Stimulated activated CD4-positive, alpha-beta T cell treated with anti-CD3 and anti-CD28 coated beads, Interleukin-15, amount 100 ng/mL, for 1 hour (primary cell): ENCODE measurements at places on chromosomes 11 and 22.

- DNase-seq = peak; percentile 95
These were observed at the start of the genes AAMDC and RSF1 for GRCh38 chr11:77820565-77821348. AAMDC (plus strand) TSS chr11:77821144; CDS start chr11:77842497, 21,353 bp downstream. RSF1 (minus strand) TSS chr11:77820722; CDS start chr11:77820714, 8 bp downstream.

- DNase-seq = no peak
These were observed 21.5 kb upstream of the MIEF1 start for GRCh38 chr22:39480557-39480956.

DNA sequence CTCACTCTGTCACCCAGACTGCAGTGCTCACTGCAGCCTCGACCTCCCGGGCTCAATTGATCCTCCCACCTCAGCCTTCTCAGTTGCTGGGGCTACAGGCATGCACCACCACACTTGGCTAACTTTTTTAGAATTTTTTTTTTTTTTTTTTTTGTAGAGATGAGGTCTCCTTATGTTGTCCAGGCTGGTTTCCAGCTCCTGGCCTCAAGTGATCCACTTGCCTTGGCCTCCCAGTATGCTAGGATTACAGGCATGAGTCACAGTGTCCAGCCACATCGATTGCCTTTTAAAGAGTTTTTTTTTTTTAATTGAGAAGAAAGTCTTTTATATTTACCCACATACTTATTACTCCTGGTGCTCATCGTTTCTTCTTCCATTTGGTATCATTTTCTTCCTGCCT lies 30.0 kb downstream of the PARVG start:
- no peak for DNase-seq

DNA sequence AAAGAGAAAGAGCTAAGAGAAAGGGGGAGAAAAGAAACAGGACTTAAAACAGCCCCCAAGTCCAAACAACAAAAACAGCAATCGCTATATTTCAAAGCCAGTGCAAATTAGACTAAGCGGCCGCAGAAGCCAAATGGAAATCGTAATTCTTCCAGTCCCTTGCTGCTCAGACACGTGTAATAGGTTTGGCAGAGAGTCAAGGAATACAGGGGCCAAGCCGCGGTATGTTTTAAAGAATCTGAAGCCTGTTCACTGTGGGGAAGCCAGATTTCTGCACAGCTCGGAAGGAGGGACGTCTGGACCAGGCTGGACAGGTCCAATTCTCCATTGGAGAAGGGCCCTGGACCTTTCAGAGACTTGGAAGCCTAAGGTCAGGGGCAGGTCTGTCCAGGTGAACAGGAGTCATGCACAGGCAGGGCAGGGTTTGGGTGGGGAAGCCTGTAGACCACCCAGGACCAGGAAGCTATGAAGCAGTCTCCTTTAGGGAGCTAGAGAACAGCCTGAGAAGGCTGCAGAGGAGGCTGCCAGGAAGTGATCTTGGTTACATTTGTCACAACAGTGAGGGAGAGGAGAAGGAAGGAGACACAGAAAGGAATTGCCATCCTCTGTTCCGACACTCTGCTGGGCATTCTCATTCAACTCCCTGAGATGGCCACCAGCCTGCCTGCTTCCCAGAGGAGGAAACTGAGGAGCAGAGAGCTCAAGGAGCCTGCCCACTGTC lies 265.5 kb upstream of the ISX start:
- DNase-seq = no peak

GRCh38 chr11:35365961-35366360 lies 53.4 kb downstream of the SLC1A2 start:
- no peak for DNase-seq

DNA sequence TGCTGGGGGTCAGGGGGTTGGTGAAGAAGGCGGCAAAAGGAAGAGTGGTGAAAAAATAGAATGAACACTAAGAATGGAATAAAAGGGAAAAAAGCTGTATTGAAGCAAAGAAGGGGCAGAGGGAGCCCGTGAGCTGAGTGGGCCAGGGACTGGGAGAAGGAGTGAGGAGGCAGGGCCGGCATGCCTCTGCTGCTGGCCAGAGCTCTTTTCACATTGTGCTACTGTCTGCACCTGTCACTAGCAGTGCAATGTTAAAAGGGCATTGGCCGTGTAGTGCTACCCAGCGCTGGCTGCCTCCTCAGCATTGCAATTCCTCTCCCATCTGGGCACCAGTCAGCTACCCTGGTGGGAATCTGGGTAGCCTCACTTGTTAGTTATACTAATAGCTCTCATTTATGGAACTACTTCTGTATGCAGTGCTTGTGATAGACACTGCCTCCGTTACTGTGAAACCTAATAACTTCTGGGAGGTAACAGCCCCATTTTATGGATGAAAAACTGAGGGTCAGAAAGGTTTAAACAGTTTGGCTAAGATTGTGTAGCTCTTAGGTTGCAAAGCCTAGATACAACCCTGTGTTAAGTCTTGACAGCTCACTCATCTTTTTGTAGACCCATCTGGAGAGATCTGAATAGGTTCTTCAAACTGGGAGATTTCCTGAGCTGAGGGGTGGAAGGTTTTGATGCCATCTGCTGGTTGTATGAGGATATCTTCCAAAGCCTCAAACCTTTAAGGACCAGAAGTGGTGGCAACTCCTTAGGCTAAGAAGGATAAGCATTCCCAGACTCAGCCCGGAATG lies 8.5 kb downstream of the YPEL4 start:
- DNase-seq = no peak

DNA sequence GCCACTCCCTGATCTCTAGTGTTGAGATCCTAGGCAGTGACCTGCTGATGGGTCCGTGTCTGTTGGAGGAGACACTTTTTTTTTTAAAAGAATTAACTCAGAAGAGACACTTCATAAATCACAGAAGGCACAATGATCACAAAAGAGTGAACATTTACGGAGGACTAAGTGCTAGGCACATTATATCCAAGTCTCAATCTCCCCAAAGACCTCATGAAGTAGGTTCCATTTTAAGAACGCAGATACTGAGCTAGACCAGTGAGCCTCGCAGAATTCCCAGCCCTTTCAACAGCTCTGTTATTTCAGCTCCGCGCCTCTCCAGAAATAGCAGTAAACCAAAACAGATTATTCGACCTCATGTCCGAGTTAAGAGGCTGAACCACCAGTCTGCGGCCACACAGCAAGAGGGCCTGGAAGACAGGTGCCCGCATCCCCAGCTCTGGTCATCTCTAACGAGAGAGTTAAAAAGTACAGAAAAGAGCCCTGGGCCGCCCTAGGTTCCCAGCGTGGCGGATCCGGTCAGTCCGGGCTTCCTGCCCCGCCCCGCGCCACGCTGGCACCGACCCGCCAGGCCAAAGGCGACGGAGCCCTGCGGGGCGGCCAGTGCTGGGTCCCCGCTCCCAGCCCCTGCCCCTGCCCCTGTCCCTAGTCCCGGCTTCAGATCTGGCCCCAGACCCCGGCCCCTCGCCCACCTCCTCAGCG lies 612 bp downstream of the XBP1 start:
- DNase-seq = no peak
